Activated CD4-positive, CD25-positive, alpha-beta regulatory T cell treated with anti-CD3 and anti-CD28 coated beads, Interleukin-2, amount 50 U/mL, for 24 hours (primary cell): ENCODE measurements at places on chromosomes 12 and 14.

- no peak for ATAC-seq
Observed at GRCh38 chr12:53004582-53004981, 1.7 kb upstream of the EIF4B start.

DNA sequence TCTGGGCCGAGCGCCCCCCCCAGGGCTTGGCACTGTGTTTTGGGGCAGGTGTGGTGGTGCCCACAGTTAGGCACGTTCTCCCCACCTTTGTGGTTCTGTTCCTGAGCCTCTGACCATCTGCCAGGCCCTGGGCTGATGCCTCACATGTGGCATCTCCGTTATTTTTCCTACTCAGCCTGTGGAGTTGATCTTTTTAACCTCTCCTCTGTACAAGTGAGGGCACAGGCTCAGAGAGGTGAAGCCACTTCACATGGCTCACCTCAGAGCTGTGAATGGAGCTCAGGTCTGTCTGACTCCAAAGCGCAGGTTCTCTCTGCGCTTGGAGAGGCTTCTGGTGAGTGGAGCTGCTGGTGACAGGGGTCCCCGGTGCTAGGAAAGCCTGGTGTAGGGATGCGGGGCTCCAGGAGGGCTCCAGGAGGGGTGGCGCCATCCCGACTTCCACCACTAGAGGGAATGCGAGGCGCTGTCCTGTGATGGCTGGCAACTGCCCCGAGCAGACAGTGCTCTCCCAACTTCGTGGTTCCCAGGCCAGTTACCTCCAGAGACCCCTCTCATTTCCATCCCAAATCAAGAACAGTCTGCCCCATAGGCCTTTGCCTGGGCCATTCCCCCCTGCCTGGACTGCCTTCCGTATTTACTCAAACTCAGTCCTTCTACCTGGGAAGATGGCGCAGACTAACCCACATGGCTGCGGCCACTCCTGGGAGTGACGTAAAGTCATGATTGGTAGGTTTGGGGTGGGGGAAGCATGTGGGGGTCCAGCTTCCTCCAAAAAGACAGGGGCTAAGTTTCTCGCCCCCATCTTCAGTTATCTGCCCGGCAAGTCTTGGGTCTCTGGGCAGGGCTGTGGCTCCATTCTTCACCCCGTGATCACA, 9.9 kb downstream of the BCL7A start:
- ATAC-seq, result peak; percentile 51

- ATAC-seq, result peak; percentile 28
Observed at GRCh38 chr12:30806989-30807694, 52.4 kb upstream of the CAPRIN2 start.

- ATAC-seq, result no peak
Observed at GRCh38 chr14:56390859-56391258, 188.7 kb upstream of the TMEM260 start.

DNA sequence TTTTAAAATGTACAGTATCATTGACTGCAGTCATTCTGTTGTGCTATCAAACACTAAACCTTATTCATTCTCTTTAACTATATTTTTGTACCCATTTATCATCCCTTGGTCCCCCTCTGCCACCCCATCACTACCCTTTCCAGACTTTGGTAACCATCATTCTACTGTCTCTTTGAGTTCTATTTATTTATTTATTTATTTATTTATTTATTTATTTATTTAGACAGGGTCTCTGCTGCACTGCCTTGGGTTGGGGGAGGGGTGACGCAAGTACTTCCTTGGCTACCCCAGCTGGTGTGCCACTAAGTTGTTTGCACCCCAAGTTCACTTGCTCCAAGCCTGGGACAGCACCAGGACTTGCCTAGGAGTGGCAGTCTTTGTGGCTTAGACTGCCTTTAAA, 427.8 kb upstream of the NOVA1 start:
- ATAC-seq, result no peak

DNA sequence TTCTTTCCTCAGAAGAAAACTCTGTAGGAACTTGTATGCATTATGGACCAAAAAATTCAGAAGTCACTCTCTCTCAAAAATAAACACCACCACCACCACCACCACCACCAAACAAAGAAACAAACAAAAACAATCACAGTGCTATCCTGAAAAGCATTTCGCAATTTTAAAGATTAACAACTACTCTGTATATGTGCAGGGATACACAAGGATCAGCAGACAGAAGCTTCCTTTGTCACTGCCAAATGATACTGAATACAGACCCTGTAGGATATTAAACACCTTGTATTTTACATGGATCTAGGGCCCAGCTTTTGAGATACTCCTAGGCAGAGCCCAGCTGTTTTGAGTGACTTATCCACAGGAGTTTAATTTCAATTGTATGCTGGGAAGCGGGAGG, 31.7 kb downstream of the ATP2B1 start:
- no peak for ATAC-seq

DNA sequence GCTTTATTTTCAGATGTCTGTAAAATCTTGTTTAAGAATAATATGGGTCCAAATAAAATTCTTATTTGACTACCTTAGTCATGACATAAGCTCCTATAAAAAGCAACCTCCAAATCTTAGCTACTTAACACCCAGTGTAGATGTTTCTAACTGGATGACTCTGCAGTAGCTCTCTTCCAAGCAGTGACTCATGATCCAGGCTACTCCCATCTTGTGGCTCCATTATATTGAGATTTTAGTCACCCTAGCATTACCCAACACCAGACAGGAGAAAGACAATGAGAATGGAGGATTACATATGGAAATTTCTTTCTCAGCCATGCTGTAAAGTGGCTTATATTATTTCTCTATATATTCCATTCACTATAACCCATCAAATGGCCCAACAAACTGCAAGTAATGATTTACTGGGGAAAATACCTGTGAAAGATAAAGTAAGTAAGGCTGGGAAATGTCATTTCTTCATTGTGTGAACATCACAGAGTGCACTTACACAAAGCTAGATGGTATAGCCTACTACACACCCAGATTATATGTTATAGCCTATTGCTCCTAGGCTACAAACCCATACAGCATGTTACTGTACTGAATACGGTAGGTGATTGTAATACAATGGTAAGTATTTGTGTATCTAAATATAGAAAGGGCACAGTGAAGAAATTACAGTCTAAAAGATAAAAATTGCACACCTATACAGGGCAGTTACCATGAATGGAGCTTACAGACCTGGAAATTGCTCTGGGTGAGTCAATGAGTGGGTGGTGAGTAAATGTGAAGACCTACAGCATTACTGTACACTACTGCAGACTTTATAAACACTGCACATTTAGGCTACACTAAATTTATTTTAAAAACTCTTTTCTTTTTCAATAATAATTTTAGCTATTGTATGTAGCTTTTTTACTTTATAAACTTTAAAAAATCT, 163.2 kb downstream of the DYRK2 start:
- ATAC-seq, result no peak

DNA sequence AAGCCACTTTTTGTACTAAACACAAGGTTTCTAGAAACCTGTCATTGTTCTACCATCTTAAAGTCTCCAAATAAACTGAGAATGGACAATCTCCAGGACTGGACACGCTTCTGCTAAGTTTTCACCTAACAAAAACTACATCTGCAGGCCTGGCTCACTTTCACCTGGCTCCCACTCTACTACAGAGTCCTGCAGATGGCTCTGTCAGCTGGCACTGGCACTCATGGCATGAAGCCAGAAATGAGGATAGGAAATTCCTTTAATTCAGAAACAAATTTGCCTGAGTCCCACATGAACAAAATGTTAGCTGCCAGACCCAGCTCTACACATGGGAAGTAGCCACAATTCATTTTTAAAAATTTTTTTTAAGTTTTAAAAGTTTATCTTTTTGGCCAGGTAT, 42.1 kb downstream of the STXBP6 start:
- no peak for ATAC-seq

GRCh38 chr12:32478858-32479725, 79.7 kb downstream of the FGD4 start:
- no peak for ATAC-seq

GRCh38 chr12:75868501-75868900, 163.1 kb downstream of the PHLDA1 start:
- no peak for ATAC-seq

- ATAC-seq, result no peak
Observed at GRCh38 chr12:87444039-87444438, 585.2 kb downstream of the C12orf50 start.

DNA sequence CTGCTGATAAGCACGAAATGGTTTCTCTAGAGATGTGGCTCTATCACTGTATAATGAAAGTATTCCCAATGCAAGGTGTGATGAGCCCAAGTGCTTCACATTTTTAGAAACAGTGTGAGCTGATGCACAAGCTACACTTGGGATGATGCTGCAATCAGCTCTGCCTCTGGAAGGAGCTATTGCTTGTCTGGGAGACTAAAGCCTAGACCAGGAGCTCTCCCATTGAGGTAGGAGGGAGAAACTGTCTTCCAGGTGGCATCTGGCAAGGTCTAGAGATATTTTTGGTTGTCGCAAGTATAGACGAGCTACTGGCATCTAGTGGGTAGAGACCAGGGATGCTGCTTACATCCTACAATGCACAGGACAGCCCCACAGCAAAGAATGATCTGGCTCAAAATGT, 42.0 kb downstream of the HECTD4 start:
- no peak for ATAC-seq

DNA sequence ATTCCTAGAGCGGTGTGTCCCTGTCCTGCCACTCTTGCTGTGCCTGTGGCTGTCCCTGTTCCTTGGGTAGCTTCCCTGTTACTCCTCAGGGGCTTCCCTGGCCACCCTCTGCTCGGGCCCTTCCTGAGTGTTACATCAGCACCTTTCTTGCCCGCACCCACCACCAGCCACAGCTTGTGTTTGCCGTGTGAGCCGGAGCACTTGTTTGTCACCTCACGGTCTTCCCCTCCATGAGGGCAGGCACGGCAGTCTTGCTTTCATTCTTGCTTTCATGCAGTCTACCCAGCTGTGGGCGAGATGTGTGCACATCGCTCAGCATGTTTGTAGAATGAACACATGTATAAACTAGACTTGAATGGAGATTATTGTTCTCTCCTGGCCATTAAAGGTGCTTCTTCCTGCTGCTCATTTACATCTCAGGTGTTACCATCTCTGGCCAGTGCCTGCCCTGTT, 42.0 kb downstream of the TRAF3 start:
- ATAC-seq, result peak; percentile 75

GRCh38 chr14:105255021-105255507, 6.7 kb downstream of the BTBD6 start:
- ATAC-seq, result no peak

DNA sequence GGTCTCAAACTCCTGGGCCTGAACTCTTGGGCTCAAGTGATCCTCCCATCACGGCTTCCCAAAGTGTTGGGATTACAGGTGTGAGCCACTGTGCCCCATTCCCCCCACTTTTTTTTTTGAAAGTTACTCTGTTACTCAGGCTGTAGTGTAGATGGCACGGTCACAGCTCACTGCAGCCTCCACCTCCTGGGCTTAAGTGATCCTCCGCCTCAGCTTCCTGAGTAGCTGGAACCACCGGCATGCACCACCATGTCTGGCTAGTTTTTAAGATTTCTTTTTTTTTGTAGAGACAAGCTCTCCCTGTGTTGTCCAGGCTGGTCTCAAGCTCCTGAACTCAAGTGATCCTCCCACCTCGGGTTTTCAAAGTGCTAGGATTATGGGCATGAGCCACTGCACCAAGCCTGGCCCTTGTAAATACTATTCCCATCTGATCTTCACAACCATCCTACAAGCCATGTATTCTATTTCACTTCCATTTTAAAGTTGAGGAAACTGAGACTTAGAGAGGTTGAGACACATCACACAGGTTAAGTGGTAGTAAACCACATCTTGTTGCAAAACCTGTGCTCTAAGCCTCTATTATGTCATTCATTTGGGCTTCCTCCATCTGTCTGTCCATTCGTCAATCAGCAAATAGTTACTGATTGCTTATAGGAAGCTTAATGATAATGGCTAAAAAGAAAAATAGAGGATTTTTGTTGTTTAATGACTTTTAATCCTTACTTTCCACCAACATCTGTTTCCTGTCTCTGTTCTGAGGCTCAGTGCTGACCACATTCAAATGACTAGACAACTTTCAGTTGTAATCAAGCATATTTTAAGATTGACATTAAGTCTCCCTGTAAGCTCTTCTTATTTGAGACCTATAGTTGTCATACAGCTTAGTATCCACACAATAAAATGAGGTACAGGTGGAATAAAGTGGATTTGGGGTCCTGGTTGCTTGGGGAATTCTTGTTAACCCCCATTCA, 9.2 kb downstream of the ASCL4 start:
- ATAC-seq, result no peak

DNA sequence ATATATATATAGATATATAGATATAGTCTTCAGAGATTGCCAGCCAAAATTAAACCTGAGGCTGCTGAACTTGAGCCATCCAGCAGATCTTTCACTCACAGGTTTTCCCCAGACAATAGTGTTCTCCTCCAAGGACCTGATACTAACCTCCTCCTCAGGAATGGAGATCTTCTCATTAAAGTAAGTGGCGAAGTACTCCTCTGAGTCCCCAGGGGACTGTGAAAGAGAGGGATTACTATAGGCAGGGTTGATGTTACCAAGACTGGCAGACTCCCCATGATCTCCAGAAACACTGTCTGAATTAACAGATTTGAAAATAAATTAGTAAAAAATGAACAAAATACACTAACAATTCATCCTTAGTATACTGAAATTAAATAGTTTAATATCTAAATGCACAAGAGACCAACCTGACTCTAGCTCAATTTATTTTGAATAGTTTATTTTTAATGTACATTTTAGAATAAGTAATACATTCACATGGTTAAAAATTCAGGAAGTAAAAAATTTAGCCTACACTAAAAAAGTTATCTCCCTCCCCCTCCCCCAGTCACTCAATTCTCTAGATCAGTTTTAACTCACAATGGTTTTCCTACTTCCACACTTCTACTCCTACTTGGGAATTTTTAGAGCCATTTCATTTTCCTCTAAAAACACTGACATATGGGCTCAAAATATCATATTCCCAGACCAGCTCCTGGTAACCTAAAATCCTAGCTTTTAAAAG, 17.7 kb downstream of the SLC11A2 start:
- ATAC-seq, result no peak

DNA sequence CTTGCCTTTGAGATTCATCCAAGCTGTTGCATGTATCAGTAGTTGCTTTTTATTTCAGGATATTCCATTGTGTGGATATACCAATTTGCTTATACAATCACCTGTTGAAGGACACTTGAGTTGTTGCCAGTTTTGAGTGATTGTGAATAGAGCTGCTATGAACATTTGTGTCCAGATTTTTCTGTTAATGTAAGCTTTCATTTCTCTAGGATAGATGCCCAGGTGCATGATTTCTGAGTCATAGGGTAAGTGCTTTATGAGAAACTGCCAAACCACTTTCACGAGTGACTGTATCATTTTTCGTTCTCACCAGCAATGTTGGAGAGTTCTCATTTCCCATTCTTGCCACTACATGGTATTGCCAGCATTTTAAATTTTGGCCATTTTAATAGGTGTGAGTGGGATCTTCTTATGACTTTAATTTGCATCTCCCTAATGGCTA, 434.6 kb upstream of the RGS6 start:
- ATAC-seq, result peak; percentile 79
